ENCODE measurements at places on chromosomes 2 and 18.
A peak's percentile ranks its signal among the peaks of the same experiment; 100 is the strongest.

DNA sequence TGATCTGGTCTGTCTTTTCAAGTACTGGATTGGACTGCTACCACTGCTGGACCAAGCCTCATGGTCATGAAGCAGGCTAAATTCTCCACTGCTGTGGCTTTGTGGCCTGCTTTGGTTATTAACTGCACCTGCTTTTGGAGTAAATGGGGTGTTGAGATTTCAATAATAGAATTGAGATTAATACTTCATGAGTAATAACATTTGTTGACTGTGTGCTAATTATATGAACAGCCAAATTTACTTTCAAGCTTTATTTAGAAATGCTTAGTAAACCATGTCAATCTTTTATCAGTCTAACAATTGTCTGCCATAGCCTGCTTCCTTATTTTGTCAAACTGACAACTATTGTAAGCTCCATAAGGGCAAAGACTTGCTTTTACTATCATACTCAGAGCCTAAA is 27.4 kb upstream of the MTIF2 start:
- DNase-seq = no peak

DNA sequence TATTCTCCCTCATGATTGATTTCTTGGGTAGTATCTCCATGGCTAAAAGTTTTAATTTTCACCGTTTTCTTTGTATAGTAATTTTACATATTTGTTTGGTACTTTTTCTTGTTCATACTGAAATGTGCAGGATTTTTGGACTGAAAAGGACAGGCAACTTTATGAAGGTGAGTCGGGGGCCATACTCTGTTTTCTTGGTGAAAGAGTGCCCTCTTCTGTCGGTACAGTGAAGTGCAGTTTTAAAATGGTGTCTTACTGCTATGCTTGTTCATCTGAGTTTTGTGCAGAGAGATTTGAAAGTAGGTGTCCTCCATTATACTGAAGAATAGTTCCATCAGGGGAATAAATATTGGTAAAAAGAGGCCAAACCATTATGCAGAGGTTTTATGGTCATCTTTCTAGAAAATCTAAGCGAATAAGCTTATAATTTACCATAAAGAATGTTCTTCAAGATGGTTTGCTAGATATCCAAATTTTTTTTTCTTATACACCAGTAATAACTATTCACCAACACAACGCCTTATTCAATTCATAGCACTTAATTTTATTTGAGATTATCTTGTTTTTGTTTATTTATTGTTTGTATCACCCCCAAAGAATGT is 8.7 kb upstream of the SERPINB13 start:
- DNase-seq = no peak

DNA sequence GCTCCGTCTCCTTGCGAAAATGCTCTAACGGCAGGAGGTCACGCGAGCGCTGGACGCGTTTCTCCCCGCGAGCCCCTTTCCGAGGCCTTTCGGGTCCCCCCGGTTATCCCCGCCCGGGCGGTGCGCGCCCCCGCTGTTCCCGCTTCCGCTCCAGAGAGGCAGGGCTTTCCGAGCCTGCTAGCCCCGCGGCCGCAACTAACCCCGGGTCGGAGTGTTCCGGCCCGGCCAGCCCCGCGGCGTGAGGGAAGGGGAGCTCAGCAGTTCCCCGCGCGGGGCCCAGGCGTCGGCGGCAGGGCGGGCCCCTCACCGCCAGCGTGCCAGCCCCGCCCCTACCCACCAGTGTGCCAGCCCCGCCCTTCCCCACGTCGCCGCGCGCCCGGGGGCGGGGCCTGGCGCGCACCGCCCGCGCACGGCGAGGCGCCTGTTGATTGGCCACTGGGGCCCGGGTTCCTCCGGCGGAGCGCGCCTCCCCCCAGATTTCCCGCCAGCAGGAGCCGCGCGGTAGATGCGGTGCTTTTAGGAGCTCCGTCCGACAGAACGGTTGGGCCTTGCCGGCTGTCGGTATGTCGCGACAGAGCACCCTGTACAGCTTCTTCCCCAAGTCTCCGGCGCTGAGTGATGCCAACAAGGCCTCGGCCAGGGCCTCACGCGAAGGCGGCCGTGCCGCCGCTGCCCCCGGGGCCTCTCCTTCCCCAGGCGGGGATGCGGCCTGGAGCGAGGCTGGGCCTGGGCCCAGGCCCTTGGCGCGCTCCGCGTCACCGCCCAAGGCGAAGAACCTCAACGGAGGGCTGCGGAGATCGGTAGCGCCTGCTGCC is at the start of gene MSH6:
Gene MSH6, plus strand, starts transcription at position 475 of the 815 bp plus-strand sequence. Its CDS starts 89 bp downstream, at position 564.
- peak; percentile 94 for DNase-seq

DNA sequence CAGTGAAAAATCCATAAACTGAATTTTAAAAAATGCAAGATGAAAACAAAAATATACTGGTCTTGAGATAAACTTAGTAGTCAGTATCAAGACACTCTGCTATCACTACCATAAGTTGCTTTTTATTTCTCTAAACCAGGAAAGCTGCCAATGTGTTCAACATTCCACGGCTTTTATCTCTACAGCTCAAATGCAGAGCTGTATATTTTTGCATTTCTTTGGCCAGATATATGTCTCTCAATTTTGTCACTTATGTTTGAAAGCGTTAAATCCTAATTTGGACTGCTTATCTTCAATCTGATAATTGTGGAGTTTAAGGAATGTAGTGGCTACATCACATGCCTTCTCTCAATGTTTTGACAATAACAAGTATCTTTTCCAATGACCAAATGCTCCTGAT is 609.5 kb downstream of the EPHA4 start:
- DNase-seq = no peak

DNA sequence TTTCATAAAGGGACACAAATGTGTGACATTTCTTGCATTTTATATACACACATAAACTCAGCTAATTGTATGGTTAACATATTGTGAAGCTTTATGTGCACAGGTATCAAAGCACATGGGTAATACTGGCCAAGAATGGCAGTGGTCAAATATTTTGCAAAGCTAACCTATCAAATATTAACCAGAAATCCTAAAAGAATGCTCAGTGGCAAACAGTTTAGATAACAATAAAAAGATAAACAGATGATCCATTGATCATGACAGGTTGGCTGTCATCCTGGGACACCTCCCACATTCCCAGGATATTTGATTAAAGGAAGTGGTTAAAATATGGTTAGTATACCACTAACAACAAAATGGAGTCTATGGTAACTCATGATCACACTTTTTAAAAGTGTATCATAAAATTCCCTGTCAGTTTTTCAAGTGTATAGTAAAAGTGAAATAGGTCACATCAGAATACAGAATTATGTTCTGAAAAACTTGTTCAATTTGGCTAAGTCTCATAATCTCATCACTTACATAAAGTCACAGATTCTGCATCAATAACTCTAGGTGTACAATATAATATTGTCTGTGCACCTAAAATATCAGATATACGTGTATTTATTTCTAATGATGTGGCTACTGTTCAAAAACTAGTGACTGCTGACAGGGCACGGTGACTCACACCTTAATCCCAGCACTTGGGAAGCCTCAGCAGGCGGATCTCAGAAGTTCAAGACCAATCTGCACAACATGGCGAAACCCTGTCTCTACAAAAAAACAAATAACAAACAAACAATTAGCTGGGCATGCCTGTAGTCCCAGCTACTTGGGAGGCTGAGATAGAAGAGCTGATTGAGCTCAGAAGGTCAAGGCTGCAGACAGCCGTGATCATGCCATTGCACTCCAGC is 48.9 kb downstream of the CDH2 start:
- DNase-seq = no peak

DNA sequence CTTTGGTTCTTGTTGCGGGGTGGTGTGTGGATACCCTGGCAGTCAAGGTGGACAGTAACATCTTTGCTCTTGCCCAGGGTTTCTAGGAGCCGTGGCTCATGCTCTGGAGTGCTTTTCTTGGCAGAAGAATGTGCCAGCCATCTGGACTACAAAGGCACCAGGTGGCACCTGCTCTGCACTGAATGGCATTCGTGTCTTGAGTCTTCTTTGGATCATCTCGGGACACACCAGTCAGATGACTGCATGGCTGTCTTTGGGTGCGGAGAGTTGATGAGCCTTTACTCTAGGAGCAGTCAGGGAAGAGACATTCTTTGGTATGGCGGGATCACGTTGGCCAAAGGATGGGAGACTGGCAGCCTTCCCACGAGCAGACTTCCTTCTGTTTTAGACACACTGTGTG is 104.1 kb upstream of the SEC11C start:
- no peak for DNase-seq

DNA sequence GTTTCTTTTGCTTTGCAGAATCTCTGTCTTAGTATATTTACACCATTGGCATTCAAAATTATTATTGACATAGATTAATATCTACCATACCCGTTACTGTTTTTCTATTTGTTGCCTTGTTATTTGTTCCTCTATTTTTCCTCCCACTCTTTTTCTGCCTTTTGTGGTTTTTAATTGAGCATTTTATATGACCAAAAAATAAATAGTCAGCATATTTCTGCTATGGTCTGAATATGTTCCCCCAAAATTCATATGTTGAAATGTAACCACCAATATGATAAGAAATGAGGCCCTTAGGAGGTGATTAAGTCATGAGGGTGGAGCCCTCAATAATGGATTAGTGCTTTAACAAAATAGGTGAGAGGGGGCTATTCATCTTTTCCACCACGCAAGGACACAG is 35.3 kb downstream of the ADRA2B start:
- DNase-seq = no peak

GRCh38 chr2:125167152-125167551 is 1142.1 kb downstream of the CNTNAP5 start:
- DNase-seq = no peak

- no peak for DNase-seq
Measured at GRCh38 chr2:206324869-206325268, 50.4 kb downstream of the ZDBF2 start.

- no peak for DNase-seq
Measured at GRCh38 chr18:363301-364085, 95.6 kb upstream of the THOC1 start.

GRCh38 chr2:124319577-124319976 is 294.5 kb downstream of the CNTNAP5 start:
- no peak for DNase-seq

DNA sequence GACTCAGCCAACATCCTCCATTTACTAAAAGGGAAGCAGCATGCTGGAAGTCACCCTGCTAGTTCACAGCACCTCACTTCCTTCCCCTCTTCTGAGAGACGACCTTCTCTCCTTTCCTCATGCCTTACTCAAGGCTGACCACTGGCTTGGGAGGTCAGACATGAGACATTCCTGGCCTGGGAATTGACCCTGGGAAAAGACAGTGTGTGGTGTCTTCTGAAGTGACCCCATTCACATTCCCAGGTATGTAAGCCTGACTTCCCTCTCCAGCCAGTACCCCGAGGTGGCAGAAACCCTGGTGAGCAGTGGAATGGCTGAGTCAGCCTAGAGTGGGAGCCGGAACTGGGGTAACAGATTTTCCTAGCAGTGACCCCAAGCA is 92.4 kb downstream of the PLB1 start:
- DNase-seq = no peak

DNA sequence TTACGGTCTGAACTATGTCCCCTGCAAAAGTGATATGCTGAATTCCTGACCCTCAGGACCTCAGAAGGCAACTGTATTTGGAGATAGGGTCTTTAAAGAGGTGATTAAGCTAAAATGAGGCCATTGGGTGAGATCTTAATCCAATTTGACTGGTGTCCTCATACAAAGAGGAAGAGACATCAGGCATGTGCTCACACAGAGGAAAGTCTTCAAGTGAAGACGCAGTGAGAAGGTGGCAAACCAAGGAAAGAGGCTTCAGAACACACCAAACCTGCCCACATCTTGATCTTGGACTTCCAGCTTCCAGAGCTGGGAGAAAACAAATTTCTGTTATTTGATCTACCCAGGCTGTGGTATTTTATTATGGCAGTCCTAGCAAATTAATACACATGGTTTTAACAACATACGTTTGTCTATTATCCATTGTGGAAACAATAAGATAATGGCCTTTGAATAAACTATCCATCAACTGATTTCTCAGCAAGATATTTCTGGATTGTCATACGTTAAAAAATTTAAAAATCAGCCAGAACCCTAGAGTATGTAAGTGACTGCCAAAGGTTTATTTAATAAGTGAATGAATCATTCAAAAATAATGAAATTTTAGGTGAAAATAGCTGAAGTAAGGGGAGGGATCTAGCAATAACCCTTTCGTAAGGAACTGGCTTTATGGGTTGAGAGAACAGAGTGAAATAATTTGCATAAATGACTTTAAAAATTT is 6.5 kb downstream of the WIPF1 start:
- no peak for DNase-seq

- DNase-seq = no peak
Measured at GRCh38 chr2:16188261-16188890, 248.0 kb downstream of the MYCN start.

DNA sequence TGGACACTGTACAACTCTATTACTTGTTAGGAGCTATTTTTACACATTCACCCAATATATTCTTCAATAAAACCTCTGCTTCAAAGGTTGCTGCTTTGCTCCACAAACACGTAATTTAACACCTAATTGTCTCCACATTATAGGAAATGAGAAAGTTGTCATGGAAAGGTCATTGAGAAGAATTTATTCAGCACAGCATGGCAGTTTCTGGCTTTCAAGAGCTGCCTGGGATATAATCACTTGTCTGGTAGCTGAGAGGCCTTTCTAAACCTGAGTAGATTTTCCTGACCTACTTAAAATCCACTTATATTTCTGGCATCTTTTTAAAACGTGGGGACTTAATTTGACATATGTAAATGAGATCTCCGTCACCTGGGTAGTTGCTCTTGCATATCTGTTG is 216.1 kb downstream of the ZNF804A start:
- DNase-seq = no peak

DNA sequence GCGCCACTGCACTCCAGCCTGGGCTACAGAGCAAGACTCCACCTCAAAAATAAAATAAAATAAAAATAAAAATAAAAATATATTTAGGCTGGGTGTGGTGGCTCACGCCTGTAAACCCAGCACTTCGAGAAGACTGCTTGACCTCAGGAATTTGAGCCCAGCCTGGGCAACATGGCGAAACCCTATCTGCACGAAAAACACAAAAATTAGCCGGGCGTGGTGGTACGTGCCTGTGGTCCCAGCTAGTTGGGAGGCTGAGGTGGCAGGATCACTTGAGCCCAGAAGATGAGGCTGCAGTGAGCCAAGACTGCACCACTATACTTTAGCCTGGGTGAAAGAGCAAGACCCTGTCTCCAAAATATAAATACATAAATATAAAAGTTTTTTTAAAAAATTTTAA is 6.4 kb downstream of the RTN4 start:
- no peak for DNase-seq
